Fibroblast of mammary gland (primary cell): ENCODE measurements at places on chromosomes 5 and 9.

DNA sequence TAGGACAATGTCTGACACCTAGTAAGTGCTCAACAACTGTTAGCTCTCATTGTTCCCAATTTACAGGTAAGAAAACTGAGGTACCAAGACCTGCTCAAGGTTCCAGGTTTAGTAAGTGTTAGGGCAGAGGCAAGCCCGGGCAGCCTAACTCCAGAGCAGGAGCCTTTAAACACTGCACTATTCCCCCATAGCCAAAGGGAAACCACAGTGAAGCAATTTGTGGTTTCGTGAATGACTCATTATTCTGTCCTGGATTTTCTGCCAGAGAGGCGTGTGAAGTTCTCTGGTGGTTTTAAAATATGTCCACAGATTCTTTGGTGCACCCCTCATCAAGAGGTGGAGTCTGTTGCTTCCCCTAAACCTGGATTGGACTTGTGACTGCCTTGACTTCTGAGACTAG is 1.0 kb upstream of the MCC start:
- DNase-seq, result peak; percentile 99

DNA sequence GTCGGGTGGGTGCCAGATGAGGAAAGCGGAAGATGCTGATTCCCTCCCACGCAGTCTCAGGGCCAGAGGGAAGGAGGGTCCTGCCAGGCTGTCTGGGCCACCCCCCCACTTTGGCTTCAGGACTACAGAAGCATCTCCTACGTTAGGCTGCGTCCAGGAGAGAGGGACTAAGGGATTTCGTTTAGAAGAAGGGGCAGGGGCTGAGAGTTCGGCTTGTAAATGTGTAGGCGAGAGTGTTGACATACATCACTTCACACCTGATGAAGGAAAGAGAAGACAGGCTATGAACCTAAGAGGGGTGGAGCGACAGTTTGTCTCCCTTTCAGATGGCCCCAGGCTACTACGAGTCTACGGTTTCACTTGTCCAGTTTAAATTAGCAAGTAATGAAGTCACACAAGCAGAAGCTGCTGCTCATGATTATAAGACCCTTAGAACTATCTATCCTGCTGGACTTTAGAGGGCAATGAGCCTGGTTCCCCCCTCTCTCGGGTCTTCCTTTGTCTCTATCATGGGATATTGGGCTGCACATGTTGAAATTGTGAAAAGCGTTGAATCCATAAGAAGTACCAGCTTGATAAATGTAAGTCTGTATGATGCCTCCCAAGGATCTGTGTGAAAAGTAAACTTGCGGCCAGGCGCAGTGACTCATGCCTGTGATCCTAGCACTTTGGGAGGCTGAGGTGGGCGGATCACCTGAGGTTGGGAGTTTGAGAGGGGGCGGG is 193.0 kb downstream of the AOPEP start:
- peak; percentile 82 for DNase-seq

DNA sequence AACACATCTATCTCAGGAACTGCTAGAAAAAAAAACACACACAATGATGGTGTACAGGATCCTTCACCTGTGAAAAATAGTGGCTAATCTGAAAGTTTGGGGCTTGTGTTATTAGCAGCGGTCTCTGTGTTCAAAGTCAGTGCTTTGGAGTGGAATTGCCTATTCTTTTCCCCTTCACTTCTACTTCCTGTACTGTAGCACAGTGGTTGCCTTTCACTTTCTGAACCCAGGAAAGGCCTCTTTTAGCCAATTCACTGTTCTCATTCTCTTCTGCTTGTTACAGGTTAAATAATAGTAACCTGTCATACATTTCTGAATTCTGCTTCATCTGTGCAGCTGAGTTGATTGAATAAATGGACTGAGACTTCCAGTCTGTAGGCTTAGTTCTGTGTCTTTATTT is 161.3 kb upstream of the RGS7BP start:
- DNase-seq, result no peak

- peak; percentile 24 for DNase-seq
These were observed 88.5 kb downstream of the ALDH1A1 start for GRCh38 chr9:72864327-72864726.

DNA sequence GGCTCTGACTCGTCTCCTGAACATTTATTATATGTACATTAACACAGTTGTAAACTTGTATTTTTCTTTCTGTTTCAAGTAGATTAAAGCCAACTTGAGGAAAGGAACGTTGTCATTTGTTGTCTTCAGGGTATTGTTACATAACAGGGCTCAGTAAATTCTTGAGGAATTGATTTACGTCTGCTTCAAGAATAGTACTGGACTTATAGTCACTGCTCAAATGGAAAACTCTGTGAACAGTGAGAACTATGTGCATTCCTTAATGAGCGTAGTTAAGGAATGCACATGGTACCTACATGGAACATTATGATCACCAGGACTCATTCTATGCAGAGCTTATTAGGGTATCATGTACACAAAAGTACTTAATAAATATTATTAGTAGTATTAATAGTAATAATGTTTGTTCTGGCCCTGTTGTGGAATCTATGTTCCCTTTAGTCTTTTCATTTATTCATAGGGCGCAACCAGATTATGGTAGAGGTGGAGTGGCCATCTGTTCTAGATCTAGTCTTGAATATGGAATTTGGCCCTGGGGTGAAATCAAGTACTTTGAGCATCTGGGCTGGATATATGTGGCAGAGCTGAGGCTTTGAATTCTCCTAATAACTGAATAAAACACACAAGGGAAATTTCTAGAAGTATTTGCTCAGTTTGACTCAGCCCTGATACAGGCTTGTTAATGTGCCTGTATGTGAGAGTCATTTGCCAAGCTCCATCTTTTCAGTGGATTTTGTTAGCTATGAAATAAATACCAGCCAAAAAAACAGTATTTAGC is 108.6 kb upstream of the SH3GL2 start:
- no peak for DNase-seq

DNA sequence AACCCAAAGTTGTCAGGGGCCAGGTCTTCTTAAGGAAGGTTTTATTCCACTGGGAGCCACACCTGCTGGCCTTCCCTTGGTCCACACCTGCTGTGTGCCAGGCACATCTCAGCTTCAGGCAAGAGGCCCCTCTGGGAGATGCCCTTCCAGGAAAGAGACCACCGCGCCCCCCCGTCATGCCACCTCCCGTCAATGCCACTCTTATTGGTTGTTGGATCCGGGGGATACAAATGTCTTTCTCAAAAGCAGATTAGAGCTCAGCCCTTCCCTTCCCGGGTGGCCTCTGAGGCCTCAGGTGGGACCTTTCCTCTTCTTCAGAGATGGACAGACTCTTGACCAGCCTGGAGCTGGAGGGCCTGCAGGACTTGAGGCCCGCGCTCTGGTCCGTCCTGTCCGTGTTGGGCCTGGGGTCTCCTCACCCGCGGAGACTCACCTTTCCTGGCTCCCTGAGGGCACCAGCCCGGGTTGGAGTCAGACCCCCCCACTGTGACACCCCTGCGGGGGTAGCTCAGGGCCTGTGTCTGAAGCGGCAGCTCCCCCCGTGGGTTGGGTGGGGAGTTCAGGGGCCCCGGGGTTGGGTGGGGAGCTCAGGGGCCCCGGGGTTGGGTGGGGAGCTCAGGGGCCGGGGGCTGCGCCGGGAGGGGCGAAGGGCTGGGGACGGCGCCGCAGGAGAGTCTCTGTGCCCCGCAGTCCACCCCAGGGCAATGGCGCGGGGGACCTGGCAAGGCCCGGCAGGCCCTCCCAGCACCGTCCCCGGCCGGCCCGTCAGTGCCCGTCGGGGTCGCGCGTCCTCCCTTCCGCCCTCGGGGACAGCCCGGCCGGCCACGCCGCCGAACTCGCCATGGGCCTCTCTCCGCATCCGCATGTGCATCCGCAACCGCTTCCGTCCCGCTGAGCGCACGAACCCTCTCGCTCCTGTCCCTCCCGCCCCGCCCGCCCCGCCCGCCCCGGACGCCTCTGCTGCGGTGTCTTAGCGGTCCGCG is 3.7 kb upstream of the SLC9A3 start:
- no peak for DNase-seq

DNA sequence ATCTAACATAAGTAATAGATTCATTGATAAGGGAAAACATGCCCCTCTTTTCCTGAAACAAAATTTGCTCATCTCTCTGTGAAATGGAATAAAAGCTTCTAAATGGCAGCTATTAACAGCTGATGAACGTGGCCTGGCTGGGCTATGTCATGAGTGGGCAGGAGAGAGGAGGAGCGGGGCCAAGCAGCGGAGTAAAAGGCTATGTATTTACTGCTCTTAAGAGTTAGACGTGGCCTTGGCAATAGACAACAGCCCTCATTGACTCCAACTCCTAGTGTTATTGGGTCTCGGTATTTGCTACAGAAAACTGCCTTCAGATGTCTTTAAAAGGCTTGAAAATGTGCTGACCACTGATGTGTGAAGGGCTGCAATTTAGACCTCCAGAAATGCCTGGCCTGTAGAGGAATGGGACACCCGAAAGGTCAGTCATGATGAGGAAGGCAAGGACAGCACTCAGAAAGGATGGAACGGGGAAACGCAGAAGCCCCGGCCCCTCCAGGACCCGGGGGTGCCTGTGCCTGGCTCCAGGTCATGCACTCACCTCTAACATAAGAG is 116.8 kb downstream of the PDZD2 start:
- no peak for DNase-seq

GRCh38 chr5:35339616-35340100 is 109.4 kb upstream of the PRLR start:
- no peak for DNase-seq

DNA sequence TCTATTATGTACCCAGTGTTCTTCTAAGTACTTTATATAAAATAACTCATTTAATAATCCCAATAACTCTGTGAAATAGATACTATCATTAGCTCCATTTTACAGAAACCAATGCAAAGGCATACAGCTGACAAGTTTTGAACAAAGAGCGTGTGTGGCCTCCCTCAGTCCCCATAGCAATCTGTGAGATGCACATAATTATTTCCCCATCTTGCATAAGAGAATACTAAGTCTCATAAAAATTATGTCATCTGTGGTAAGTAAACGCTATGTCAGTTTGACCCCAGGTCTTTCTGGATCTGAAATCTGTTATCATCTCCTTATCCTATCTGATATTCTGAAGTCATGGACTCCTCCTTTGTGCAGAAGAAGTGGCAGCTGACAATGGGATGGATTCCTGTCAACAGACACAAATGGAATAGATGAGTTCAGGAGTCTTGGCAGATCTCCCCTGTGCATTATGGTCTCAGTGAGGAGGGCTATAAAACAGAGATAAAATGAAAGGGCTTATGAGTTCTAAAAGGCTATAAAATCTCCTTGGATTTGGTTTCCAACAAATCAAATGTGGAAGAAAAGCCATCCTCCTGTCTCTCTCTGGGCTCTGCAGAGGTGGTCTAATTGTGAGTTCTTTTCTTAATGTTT is 162.5 kb upstream of the TLE4 start:
- no peak for DNase-seq

GRCh38 chr9:36818965-36819870 is 214.8 kb downstream of the PAX5 start:
- DNase-seq, result no peak

DNA sequence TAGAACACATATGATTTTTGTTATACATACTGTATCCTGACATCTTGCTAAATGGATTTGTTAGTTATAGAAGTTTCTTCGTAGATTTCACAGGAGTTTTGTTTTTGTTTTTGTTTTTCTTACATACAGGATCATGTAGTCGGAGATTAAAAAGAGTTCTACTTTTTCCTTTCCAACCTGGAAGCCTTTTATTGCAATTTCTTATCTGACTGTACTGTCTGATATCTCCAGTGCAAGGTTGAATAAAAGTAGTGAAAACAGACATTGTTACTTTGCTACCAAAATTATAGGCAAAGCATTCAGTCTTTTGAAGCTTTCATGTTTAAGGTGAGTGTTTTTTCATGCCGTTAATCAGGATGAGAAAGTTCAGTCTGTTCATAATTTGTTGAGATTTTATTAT is 117.4 kb upstream of the PRSS3 start:
- no peak for DNase-seq

GRCh38 chr5:82850393-82850792 is 226.8 kb downstream of the TMEM167A start:
- DNase-seq, result no peak

DNA sequence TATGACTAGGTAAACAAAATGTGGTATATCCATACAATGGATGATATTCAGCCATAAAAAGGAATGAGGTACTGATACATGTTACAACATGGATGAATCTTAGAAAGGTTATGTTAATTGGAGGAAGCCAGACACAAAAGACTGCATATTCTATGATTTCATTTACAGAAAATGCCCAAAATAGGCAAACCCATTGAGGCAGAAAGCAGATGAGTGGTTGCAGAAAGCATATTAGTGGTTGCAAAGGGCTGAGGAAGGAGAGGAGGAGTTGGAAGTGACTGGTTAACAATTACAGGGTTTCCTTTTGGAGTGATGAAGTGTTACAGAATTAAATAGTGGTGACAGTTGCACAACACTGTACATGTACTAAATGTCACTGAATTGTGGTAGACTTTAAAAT is 17.7 kb downstream of the PLGRKT start:
- DNase-seq, result no peak

- no peak for DNase-seq
These were observed 4.3 kb downstream of the TMEFF1 start for GRCh38 chr9:100477241-100477640.

DNA sequence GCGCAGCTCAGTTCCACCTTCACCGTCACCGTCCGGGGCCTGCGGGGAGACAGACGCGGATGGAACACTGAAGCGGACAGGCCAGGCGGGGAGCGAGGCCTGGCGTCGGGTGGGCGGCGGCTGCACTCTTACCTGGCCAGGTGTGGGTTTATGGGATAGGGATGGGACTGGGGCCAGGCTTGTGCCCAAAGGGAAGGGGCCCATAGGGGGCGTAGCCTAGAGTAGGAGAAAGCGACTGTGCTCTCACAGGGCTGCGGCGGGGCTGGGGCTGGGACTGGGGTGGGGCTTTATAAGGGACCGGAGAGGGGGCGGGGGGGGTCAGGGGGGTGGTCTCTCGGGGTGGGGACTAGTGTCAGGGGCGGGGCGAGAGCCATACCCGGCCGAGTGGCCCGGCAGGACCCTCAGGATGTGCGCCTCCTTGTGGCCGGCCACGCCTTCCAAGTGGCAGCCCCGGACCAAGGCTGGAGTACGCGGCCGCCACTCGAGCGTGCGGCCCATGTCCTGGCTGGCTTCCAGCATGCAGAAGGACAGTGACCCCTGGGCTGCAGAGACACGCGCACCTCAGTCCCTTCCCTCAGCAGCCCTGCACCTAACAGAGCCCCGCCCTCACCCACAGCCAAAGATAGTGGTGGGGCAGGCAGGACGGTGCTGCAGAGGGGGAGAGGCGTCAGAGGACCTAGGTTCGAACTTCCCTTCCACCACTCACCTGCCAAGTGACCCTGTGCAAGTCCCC is 22.8 kb downstream of the FPGS start:
- no peak for DNase-seq

- DNase-seq, result peak; percentile 47
These were observed 4.4 kb downstream of the RC3H2 start for GRCh38 chr9:122900791-122901190.
